Frontal cortex (tissue), 4 donors: ENCODE measurements at places on chromosomes 3 and 15.

- no peak for DNase-seq
Observed at GRCh38 chr3:54484334-54484733, 362.0 kb downstream of the CACNA2D3 start.

- no peak for DNase-seq
Observed at GRCh38 chr3:38267662-38268061, 2.0 kb downstream of the SLC22A13 start.

- no peak for DNase-seq
Observed at GRCh38 chr15:96303503-96304056, 26.9 kb upstream of the NR2F2 start.

DNA sequence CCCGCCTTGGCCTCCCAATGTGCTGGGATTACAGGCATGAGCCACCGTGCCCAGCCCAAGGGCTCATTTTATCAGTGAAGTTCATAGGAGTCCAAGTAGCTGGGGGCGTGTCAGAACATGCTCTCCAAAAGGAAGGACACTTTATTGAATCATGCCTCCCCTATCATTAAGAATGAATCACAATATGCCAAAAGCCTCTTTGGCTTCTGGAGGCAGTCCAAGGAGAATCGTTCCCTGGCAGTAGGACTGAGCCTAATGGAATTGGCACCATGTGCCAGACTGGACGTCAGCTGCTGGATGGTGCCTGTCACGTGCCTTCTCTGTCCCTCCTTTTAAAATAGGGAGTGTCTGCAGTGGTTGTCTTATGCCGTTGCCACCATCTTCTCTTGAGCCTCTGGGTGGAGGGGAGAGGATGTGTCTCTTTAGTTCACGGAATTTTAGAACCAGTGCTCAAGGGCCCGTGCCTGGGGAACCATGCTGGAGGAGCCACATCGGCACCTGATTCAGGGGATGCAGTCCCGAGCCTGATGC is 234.7 kb upstream of the LYSMD4 start:
- no peak for DNase-seq

DNA sequence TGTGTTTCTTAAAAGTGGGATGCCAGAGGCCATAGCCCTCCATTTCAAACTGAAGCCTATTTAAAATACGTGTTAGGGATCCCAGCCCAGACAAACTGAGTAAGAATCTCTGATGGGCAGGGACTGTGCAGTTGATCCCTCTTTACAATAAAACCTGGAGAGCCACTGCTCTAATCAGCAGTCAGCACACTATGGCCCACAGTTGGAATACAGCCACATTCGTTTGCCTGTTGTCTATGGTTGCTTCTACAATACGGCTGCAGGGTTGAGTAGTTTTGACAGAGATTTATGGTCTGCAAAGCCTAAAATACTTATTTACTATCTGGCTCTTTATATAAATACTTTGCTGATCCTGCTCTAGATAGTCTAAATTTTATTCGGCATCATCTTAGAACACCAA is 32.4 kb downstream of the TJP1 start:
- no peak for DNase-seq
